ENCODE measurements at places on chromosomes 5 and 9. TPM values are rescaled to one million over a fixed set of nuclear protein-coding genes. Genes with fewer than 3 reads are reported as not detected.

Gene TMC1
- 0.48 TPM for total RNA-seq

Gene LECT2
- not detected for total RNA-seq

Gene C5
- total RNA-seq, result 2.1 TPM

Gene IRX1
- total RNA-seq, result not detected

Gene NAA35
- total RNA-seq, result 21.0 TPM

GRCh38 chr5:168875832-168876231, 296.7 kb upstream of the PANK3 start:
- DNase-seq, result no peak

DNA sequence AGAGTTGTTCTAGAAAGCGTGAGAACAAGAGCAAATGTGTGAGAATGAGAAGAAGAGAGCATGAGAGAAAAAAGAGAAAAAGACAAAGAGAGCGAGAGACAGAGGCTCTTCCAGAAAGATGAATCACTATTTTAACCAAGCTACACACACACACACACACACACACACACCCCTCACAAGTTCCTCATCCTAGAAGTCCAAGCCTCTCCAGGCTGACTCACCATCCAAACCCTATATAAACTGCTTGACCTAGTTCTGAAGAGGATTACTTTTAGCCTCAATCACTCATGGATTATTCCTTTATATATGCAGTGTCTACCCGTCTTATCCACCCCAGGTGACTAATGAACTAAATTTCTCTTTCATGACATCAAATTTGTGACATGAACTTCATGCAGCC, 37.6 kb downstream of the C9orf57 start:
- no peak for DNase-seq

DNA sequence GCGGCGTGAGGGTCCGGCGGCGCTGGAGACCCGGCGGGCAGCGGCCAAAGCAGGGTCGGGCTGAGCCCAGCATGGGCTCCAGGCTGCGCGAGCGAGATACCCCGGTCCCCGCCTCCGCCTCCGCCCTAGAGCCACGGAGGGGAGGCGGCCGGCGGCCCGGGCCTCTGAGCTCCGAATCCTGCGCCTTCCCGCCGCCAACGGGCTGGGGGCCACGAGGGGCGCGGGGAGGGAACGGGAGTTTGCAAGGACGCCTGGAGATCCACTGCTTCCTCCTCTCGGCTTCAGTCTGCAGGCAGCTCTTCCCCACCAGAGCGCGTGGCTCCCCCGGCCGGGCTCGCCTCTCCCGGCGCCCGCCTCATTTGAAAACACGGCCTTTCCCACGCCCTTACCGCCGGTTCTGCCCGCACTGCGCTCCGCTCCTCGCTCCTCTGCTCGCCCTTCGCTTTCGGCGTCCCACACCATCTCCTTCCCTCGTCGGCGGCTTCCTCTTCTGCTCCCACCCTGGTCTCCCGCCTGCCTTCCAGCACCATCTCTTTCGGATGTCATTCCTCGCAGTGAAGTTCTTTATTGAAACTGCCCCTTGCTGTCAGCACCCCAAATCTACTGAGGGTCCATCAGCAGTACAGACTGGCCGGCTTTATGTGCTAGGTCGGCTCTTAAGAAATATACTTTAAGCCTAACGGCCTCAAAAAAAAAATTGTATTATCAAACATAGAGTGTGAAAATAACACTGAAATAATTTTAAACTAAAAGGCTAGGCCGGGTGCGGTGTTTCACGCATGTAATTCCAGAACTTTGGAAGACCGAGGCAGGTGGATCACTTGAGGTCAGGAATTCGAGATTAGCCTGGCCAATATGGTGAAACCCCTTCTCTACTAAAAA, 105.0 kb upstream of the FAM120A start:
- no peak for DNase-seq

DNA sequence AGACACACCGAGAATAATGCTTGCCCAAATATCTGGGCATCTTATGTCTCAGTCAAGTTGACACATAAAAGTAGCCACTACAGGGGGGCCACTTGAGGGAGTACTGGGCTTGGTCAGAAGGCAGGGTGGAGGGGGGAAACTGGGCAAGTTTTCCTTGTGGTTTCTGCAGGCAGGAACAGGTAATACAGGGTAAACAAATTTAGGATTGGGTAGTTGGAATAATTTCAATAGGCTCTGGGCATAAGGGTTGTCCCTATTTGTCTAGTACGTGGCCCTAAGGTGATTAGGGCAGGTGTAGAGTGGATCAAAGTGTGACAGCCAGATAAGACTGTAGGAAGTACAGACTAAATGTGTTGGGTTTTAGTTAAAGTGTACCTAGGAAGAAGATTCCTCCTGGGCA, 353.1 kb downstream of the TLE4 start:
- DNase-seq, result no peak

- no peak for DNase-seq
Measured at GRCh38 chr5:84379749-84380148, 4.9 kb downstream of the EDIL3 start.

DNA sequence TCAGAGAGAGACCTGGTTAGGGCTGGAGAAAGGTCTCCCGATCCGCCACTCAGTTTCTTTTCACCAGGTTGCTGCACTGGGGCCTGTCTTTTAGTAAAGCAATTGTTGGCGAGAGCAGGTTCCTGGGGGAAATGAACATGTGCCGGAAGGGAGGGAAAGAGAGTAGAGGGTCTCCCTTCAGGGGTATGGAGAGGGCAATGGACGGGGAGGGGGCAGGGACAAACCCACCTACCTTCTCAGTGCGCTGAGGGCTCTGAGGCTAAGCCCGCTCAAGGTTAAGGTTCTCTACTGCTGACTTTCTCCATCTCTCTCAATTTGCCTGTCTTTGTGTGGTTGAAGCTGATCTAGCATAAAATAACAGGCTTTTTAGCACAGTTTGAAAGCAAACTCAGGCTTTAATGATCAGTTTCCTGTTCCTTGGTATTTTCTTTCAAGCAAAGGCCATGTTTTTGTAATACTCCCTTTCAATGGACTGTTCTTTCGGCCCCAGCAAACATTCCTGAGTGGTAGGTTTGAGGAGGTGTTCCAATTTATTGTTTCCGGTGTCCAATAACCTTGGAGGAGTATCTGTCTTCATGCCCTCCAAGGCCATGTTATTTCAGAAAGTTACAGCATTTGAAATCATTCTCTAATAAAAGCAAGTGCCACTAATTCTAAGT, 25.5 kb upstream of the TRAF1 start:
- DNase-seq, result no peak

GRCh38 chr9:133850937-133851336, 112.8 kb upstream of the SARDH start:
- DNase-seq, result no peak

- no peak for DNase-seq
Measured at GRCh38 chr5:83507431-83507830, 35.9 kb downstream of the VCAN start.

DNA sequence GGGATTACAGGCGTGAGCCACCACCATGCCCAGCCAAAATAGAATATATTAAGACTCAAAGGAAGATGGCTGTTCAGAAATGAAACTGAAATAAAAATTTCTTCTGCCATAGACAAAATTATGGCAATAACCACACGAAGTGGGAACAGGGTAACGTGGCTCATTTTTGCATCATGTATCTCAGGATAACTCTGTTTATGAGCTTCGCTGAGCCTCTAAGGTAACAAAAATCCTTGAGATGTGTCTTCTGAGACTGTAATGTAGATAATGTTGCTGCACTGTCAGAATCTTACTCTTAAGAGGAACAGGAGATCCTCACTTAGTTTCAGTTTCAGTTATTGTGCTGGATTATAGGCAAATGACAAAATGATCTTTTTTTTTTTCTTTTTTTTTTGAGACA, 153.8 kb downstream of the GOLPH3 start:
- no peak for DNase-seq

DNA sequence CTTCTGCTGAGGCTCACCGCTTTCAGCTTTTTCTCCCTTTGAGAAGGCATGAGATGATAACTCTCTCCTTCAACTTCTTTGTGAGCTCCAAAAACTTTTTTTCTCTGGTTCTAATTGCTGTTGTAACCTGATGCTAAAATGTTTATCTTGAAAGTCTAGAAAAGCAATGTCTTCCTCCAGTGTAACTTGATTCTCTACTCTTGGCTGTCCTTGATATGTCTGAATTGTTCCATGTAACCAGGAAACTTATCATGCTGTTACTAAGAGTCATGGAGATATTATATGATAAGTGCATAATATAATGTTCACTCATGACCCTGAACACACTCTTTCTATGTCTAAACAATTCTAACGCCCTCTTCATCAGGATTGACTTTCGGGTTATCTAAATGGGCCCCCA, 128.0 kb upstream of the ABCA1 start:
- DNase-seq, result no peak

DNA sequence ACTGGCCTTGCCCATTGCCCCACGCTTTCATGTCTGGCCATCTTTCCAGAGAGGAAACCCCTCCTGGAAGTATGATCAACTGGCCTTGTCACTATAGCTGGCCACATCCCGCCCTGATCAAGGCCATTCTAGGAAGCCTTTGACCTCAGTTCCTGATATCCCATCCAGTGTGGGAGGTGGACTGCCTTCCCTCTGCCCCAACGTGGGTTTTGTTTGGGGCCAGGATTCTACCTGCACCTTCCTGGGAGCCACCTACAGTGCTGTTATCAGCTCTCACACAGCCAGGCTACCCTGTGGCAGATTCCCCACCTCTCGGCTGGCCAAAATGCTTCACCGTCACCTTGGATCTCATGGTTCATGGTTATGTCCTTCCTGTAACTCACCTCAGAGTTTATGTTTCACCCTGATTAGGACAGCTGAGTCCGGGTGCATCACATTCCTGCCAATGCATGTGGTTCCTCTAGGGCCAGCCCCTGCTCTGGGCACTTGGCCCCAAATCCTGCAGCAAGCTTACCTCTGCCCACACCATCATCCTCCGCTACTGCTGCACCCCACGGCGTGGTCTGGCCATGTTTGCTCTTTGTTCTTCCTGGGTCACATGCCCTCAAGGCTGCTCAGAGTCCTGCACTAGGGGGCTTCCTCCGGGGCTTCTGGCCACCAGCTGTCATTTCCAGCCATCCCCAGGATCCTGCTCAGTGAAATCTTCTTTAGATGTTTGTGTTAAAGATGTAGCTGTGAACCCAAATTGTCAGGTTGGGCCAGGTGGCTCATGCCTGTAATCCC, 24.2 kb upstream of the S1PR3 start:
- DNase-seq, result no peak

DNA sequence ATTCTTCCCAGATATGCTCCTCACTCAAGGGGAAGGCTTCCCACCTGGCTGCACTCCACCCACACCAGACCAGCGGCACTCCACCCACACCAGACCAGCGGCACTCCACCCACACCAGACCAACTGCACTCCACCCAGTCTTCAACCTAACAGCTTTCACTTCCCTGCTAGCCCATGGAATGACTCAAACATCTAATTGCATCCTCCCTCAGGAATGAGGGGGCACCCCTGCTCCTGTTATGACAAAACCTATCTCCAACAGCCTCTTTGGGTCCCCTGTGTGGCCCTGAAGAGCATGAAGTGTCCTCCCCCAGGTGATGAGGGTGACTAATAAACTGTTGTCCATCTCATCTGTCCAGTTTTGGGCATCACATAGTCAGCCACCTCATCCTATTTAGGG, 556.6 kb upstream of the TUSC1 start:
- DNase-seq, result no peak

DNA sequence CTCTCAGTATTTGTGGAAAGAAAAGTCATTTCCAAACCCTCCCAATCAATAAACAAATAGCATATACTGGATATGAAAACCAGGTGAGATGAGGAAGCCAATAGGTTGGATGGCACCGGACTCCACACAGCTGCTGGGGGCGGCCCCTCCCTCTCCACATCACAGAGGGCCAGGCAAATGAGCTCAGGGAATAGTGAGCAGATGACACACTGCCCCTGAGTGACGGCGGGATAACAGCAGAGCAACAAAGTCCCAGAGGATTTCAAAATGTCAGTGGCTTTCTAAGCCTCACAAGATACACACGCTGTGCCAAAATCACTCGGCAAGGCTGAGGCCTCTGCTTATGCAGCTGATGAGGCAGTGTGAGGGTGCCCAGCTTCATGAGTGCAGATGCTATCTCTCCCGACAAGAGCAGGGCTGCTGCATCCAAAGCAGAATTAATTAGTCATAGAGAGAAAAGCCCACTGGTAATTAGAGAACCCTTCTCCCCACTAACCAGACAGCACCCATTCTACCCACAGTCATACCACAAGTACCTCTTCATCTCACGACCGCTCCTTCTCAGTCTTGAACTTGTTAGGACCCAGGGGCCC, 235.0 kb upstream of the NFIL3 start:
- no peak for DNase-seq

GRCh38 chr9:32010322-32010721, 374.1 kb upstream of the ACO1 start:
- no peak for DNase-seq

GRCh38 chr5:50888751-50889150, 222.3 kb downstream of the PARP8 start:
- DNase-seq, result no peak

- no peak for DNase-seq
Measured at GRCh38 chr5:6488021-6488420, 39.4 kb downstream of the UBE2QL1 start.

- no peak for DNase-seq
Measured at GRCh38 chr9:2574203-2574602, 47.4 kb upstream of the VLDLR start.
